ENCODE measurements at places on chromosomes 4 and X.
A peak's percentile ranks its signal among the peaks of the same experiment; 100 is the strongest.

GRCh38 chrX:141936080-141936479 is 32.4 kb downstream of the MAGEC1 start:
- DNase-seq = peak; percentile 46

GRCh38 chrX:21929209-21929608 is 11.3 kb upstream of the SMS start:
- DNase-seq = no peak

GRCh38 chr4:61837395-61837794 is 637.3 kb downstream of the ADGRL3 start:
- DNase-seq = no peak

DNA sequence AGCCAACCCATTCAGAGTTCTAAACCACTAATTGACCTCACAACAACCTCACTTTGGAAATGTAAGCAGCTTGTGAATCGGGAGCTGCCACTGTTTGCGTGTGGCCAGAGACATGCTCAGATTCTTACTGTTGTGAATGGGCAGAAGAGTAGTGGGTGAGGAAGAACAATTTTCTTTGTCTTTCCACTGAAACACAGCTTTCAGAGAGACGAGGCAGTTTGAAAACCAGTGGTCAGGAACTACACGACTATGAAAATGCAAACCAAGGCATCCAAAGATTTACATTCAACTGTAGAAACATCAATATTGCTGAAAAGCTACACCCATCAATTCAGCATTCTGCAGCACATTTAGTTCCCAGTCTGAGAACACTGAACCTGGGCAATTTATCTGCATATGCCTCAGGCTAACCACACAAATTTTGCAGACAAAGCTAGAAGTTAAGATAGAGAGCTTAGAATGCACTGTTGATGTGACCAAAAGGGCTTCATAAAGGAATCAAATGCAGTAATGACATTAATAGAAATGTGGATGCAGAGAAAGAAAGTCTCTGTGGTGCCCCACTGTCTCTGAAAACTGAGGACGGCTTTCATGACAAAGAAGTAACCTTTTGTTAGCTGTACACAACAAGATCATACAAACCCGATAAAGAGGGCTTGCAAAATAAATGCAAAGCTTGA is 134.3 kb downstream of the APBB2 start:
- no peak for DNase-seq

DNA sequence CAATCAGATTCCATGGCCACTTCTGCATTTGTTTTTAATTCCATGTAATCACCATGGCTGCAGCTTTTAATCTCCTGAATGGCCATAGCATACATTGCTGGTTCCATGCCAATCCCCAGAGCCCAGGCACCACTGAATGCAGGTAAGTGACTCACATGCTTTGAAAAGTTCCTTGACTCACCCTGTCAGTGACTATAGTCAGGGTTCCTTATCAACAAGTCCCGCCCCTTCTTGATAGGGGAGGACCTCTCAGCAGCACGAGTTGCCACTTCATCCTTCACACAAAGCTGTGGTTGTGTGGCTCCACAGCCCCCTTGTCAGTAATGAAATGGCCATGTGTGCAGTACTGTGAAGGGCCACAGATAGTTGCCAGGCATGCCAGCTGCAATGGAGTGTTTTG is 516.6 kb downstream of the PPARGC1A start:
- peak; percentile 87 for DNase-seq

GRCh38 chr4:125849869-125850268 is 535.1 kb downstream of the FAT4 start:
- DNase-seq = no peak

All from DMS53 (cell line).